ENCODE measurements at places on chromosomes 1 and 21.

DNA sequence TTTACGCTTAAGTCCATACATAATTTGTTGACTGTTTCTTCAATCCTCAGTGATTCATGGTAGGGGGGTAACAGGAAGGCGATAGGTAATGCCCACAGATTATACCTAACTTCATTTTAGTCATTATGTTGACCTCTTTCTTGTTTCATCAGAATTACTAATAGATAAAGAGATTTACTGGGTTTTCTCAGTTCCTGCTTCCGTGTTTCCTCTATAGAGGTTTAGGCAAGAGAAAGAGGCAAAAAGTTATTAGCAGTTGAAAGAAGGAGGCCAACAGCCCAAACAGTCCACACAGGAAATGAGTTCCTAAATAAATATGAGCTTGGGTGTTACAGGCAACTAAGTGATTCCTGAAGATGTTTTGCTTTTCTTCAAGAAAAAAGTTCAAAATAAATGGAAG lies 17.9 kb upstream of the CLCA1 start:
- DNase-seq, result no peak

- DNase-seq, result no peak
Measured at GRCh38 chr1:30153743-30154449, 569.5 kb downstream of the MATN1 start.

- no peak for DNase-seq
Measured at GRCh38 chr1:11279630-11280029, 6.6 kb downstream of the UBIAD1 start.

GRCh38 chr1:19128968-19129514 lies 81.0 kb downstream of the UBR4 start:
- no peak for DNase-seq

- DNase-seq, result peak; percentile 11
Measured at GRCh38 chr1:179589509-179589908, 2.1 kb upstream of the TDRD5 start.

GRCh38 chr1:88421997-88422396 lies 262.1 kb upstream of the PKN2 start:
- no peak for DNase-seq

DNA sequence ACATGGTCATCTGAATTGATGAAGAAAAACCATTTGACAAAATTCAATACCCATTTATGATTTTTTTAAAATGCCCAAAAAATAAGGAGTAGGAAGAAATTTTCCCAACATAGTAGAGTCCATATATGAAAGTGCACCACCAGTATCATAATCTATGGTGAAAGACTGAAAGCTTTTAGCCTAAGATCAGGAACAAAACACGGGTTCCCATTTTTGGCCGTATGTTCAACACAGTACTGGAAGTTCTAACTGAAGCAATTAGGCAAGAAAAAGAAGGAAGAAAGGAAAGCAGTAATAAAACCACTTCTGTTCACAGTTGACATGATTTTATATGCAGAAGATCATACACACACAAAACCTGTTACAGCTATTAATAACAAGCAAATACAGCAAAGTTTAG lies 227.8 kb upstream of the RAB4A start:
- DNase-seq, result no peak

DNA sequence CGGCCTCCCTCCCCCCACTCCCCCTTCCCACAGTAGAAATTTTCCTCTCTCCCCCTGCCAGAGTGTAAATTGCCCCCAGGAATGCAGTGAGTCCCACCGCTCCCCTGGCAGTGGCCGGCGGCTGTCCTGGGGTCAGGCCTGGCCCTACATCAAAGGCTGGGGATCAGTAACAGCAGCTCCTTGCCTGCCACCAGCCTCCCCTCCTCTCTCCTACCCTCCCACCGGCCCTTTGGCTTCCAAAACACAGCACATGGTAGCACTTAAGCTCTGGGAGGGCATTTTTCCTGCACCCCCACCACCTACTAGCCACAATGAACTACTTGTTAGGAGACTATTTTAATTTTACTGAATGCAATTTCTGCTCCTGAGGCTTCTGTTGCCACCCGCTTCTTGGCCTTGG lies 9.0 kb upstream of the COL8A2 start:
- no peak for DNase-seq

DNA sequence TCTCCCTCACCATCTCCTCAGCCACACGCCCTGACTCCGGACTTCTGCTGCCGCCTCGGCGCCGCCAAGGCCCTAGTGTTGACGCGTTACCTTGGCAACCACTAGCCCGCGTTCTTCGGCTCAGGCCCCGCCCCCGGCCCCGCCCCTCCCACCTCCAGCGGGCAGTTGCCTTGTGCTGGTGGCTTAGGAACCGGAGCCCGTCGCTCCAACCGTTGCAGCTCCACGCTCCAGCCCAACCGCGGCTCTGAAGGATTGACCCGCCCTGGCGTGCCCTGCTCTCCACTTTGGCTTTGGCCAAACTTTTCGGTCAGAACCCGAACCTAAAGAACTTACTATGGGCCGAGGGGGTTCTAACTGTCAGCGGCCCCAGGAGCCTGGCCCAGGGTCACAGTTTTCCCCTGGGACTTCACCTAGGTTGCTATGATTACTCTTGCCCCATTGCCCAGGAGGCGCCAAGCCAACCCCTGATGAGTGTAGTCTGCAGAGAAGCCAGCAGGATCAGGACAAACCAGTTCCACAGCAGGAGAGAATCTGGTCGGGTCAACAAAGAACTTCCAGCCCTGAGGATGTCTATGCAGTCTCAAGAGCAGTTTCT lies at the start of gene CFAP45:
Gene CFAP45, minus strand, starts transcription at position 80 of the 595 bp plus-strand sequence. Its CDS starts 67 bp downstream, at position 13.
- DNase-seq, result peak; percentile 66

DNA sequence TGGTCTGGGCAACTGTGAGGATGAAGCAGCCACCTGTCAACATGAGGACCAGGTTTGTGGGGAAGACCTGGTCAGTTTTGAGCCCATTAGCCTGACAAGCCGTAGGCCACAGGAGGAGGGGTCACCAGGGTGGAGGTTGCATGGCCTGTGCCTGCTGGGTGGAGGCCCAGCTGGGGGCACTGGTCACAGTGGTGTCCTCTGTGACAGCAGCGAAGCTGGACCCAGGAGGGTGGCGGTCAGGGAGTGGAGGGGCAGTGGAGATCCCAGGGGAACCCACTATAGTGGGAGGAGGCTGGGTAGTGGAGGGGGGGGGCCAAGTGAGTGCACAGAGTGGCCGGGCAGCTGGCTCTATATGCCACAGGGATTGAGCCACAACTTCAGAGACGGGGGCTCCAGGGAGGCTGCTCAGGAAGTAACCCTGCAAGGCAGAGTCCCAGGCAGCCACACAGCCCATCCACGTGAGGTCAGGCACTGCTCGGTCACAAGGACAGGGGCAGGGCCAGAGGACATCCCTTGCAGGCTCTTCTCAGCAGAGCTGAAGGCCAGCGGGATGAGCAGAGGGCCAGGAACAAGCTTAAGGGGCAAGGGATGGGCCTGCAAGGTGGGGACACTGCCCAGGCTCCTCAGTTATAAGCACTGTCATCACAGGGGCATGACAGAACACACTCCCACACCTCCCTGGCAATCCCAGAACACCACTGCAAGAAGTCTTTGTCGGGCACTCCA lies 2.3 kb upstream of the C1orf35 start:
- no peak for DNase-seq

DNA sequence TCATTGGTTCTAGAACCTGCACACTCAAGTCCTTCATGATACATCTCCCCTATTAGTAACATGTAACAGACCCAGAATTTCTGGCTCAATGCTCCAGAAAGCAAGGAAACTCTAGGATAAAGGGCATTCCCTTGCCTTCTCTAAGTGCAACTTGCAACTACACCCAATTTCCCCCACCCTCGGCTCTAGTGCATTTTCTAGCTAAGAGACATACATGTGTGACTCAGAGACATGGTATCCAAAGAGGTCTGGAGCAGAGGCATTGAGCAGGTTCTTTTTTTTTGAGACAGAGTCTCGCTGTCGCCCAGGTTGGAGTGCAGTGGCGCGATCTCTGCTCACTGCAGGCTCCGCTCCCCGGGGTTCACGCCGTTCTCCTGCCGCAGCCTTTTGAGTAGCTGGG lies 132.9 kb downstream of the ZC3H11B start:
- no peak for DNase-seq

GRCh38 chr21:31557421-31558188 lies 101.9 kb upstream of the SOD1 start:
- no peak for DNase-seq

- no peak for DNase-seq
Measured at GRCh38 chr21:41970106-41970391, 16.2 kb upstream of the C2CD2 start.

DNA sequence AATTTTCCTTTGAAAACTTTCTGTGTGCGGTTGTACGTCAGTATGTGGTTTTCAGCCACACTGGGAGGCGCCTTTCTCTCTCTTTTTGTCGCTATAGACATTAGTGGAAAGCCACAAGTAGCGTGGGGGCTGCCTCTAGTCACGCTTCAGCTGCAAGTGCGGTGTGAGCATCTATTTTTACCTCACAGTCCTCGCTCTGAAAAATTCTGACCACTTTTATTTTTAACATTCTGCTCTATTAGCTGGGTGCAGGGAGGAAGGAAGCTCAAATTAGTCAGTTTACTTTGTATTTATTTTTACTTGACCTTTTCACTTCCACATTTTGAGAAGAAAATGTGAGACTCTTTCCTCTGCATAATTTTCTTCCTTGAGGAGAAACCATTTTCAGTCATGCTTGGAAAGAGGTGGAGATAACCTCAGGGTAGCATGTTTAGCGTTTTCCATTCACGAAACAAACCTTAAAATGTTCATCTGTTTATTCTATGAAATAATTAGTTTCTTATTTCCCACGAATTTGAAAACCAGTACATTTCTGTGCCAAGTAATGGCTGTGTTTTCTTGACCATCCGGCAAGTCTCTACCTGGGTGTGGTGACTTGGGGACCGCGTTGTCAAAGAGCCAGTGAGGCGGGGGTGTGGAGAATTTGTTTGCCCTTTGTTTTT lies 35.6 kb downstream of the ADARB1 start:
- no peak for DNase-seq

- no peak for DNase-seq
Measured at GRCh38 chr1:216482620-216483019, 59.4 kb upstream of the USH2A start.

DNA sequence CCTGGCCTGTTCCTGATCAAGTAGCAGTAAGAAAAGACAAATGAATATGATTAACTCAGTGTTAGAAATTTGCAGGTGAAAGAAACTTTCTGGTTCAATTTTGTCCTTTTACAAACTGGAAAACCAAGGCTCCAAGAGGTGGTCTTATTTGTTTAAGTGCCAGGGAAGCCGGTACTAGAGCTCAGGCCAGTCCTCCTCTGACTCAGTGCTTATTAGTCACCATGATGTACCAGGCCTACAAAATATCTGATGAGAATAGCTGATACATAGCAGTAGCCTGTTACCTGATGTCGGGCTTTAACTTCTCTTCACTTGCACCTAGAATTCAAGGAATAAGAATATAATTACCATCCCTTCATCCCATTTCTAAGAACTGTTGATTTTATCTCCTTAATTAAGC lies 394.8 kb downstream of the LMX1A start:
- DNase-seq, result peak; percentile 51

DNA sequence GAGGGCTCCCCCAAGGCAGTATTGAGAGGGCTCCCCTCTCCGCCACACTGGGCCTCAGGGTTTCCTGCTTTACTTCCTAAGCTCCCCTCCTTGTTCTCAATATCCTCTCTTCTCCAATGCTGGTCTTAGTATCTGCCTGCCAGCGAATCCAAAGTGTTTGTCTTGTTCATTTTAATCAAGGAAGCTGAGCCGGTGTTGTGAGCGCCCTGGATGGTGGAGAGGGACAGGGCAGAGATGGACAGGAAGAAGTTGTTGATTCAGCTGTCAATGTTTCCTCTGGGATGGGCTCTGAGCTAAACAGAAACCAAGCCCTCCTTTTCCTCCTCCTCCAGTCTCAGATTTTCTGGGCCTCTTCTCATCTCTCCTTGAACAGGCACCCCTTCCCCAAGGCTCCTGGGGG lies 5.4 kb downstream of the OLFML3 start:
- DNase-seq, result no peak

DNA sequence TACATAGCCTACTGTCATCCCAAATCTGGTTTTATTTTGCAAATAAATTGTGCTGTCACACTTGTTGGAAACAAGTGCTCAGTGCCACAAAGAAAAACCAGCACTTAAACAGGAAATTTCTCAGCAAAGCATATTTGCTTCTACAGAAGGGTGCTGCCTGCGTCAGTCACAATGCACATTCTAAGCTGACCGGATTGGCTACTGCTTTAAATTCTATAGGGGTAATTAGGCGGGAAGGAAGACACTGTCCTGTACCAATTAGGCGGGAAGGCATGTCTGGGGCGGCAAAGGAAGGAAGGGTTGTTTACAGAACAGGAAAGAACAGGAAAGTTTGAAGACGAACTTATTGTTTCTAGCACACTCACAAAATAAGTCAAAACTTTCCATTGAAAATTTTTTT lies 2.8 kb downstream of the IFI16 start:
- DNase-seq, result peak; percentile 49

- DNase-seq, result no peak
Measured at GRCh38 chr21:45910548-45911221, 70.9 kb upstream of the COL6A1 start.

DNA sequence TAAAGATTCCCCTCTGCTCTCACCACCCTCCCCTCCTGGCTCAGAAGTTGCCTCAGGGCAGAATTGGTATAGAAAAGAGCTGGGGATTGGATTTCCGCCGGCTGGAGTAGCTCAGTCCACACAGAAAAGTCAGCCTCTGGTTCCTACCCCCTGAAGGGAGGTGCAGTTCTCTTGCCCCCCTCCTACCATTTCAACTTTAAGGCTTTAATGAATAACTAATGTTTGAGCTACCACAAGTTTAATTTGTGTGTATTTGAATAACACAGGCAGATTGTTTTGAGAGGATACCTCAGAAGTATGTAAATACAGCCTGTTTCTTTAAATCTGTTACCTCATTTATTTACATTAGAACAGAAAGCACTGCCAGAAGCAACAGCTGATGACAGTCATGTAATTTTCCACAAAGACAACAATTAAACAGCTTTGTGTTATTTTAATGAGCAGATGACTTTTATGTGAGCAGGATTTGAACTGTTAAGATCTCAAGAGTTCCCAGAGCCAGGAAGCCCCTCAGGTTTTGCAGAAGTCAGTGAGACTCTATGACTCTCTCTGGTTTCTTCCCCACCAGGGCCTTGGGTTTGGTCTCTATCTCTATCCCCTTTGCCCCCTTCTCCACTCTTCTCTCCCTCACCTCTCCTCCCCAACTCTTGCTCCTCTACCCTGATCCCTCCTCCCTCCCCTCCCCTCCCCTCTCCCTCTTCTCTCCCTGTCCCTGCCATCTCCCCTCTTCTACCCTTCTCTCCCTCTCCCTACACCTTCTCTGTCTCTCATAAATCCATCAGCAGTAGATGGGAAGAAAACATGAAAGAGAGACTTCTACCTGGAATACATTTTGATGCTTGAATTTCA lies 26.3 kb downstream of the DUSP10 start:
- peak; percentile 59 for DNase-seq

DNA sequence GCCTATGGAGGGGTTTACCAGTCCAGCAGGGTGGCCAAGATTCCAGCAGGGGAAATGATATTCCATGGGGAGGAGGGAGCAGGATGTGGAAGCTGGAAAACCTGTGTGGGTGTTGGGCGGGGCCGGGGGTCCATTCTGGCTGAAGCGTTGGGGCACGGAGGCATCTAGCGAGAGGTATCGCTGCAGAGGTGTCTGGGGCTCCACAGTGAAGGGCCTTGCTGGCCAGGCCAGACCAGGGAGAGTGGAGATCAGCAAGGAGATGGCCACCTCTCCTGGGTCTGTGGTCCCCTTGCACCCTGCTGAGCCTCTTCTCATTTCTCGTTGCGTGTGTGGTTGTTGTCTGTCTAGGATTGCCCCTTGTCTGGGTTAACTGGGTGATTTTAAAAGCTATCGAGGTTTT lies 6.2 kb downstream of the COQ8A start:
- DNase-seq, result no peak

Measured in fibroblast of mammary gland (primary cell).